Hematopoietic multipotent progenitor cell treated with erythropoietin and hydrocortisone succinate and interleukin-3 and kit ligand, for 15 days (in vitro differentiated cells): ENCODE measurements at places on chromosomes 7 and 10.

- no peak for DNase-seq
Observed at GRCh38 chr7:4222676-4223075, 459.4 kb upstream of the FOXK1 start.

GRCh38 chr7:114791771-114792170, 130.1 kb upstream of the MDFIC start:
- DNase-seq, result no peak

DNA sequence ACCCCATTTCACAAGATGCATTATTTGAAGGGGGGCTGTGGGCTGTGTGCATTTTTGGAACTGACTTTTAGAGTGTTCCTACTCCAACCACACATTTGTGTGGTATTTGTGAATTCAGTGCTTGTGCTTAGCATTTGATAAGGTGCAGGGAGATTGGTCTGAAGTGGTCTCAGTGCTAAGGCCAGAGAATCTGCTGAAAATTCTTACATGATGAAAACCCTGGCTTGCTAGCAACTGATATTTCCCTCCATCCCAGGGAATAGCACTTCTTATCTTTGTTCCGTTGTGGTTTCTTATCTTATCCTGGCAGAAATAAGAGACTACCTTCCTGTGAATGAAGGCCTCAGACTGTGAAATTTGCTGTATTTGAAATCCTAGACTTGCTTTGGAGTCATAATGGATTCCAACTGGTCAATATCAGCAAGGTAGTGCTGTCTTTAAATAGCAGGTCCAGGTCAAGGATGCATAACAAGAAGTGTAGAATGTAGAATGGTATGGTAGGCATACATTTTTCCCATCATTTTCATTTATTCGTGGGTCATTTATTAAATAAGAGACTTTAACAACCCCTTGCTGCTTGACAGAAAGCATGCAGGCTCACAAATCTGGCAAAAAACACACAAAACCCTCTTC, 986.9 kb downstream of the REEP3 start:
- DNase-seq, result no peak

DNA sequence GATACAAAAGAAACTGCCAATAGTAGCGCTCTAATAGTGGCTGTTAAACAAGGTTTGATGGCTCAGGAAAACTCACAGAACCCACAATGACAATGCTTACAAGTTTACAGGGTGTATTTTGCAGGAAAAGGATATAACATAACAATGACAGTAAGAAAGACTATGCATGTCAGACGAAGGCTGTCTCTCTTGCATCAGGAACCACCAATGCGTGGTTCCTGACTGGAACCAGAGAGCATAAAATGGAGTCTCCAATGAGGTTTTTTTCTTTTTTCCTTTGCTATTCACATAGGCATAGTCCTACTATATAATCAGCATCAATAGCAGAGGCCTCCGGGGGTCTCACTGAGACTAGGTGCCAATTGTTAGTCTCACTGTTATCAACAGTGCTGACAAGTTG, 120.4 kb upstream of the STEAP1 start:
- DNase-seq, result no peak
